ENCODE measurements at places on chromosomes 11 and 22.

GRCh38 chr22:35205961-35206360, 51.3 kb upstream of the HMGXB4 start:
- no peak for DNase-seq

DNA sequence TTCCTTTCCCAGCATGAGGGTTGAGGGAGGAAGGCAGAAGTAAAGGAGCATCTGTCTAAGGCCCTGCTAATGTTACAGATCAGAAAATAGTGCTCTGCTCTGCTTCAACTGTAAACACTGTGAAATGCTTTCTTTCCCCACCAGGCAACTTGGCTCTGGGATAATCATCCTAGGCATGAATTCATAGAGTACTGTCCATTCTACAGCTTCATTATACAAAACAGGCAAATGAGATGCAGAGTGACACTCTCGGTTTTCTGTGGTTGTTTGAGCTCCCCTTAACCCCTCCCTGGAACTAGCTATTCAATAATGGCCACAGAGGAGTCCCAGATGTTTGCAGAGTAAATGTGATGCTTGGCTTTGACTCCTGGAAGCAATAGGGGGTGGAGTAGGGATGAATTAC, 184.3 kb upstream of the CTSC start:
- DNase-seq: no peak

DNA sequence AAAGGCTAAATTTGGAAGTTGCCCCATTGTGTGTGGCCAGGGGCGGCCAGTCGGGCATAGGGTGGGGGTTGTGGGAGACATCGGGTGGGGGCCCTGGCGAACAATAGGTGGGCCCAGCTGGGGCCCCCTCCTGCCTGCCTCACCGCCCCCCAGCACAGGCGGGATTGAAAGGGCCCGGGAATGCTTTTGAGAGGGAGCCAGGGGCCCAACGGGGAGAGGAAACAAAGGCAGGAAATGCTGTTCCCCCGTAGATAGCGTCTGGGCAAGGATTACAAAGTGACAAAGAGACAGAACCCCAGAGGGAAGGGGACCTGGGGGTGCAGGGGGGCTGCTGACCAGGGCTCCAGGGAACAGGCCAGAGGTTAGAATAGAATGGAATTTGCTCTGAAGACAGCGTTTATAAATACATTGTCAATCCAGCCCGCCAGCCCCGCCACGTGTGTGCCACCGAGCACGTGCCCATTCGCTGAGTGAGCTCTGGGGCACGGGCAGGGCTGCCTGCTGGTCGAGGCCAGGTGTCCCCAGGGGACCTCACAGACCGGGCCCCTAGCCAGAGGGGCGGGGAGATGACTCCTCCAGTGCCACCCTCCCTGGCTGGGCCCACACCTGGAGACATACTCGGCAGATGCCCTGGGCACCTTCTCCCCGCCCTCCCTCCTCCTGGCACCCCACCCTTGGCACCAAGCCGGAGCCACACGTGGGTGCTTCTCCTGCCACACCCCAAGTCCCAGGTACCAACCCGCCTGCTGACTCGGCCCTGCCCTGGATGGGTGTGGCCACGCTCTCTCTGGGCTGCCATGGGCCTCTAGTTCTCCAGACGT, 9.7 kb downstream of the PDGFB start:
- DNase-seq: no peak

- DNase-seq: no peak
Observed at GRCh38 chr11:76835928-76836612, 24.6 kb upstream of the ACER3 start.

- DNase-seq: no peak
Observed at GRCh38 chr22:41250127-41250526, 9.4 kb upstream of the CHADL start.

- no peak for DNase-seq
Observed at GRCh38 chr22:41471568-41471967, 2.7 kb downstream of the ACO2 start.

DNA sequence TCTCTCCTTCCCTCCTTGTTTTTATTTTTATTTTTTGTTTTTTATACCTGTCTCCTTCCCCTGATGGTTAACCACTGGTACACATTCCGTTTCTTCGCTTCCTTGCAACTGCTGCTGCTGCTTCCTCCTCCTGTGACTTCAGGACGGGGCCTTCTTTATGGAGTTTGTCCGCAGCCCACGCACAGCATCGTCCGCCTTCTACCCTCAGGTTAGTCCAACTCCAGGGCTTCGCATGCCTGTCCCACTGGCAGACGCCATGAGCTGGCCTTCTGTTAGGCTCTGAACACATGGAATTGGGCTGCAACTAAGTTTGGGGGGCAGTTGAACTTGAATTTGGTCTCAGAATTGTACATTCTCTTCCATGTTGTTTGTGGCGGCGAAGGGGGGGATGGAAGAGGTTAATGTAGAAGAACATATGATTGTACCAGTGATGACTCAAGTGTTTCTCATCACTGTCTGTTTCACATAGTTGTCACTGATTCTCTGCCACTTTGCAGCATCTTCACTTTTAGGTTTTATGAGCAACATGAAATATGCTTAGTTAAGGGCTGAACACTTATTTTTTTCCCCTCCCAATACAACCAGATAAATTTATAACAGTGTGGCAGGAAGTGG, 83.0 kb upstream of the YWHAH start:
- DNase-seq: no peak

GRCh38 chr11:11845551-11845950, 3.8 kb downstream of the USP47 start:
- DNase-seq: no peak

DNA sequence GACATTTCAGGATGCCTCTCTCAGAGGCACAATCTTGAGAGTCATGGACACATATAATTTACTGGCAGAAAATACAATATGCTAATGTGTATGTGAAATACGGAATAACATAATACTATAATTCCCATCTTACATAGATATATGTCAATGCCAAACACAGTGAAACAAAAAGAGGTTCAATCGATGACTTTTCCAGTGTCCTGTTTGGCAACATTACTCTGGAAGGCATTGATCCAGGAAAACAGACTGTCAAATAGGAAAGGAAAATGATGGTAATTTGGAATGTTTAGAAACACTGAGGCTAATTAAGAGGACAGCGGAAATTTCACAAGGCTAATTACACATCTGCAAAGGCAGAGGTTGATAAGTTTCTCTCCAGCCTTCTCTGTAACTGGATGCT, 942.3 kb downstream of the LRRC4C start:
- no peak for DNase-seq

GRCh38 chr11:66014804-66015453, 3.1 kb downstream of the CST6 start:
- DNase-seq: no peak

- no peak for DNase-seq
Observed at GRCh38 chr11:78219493-78220217, 30.9 kb downstream of the USP35 start.

- DNase-seq: no peak
Observed at GRCh38 chr11:5891216-5891800, 1.7 kb upstream of the OR52E5 start.

GRCh38 chr11:134558916-134559601, 147.0 kb upstream of the B3GAT1 start:
- DNase-seq: no peak

- no peak for DNase-seq
Observed at GRCh38 chr11:35012467-35013191, 96.2 kb downstream of the PDHX start.

DNA sequence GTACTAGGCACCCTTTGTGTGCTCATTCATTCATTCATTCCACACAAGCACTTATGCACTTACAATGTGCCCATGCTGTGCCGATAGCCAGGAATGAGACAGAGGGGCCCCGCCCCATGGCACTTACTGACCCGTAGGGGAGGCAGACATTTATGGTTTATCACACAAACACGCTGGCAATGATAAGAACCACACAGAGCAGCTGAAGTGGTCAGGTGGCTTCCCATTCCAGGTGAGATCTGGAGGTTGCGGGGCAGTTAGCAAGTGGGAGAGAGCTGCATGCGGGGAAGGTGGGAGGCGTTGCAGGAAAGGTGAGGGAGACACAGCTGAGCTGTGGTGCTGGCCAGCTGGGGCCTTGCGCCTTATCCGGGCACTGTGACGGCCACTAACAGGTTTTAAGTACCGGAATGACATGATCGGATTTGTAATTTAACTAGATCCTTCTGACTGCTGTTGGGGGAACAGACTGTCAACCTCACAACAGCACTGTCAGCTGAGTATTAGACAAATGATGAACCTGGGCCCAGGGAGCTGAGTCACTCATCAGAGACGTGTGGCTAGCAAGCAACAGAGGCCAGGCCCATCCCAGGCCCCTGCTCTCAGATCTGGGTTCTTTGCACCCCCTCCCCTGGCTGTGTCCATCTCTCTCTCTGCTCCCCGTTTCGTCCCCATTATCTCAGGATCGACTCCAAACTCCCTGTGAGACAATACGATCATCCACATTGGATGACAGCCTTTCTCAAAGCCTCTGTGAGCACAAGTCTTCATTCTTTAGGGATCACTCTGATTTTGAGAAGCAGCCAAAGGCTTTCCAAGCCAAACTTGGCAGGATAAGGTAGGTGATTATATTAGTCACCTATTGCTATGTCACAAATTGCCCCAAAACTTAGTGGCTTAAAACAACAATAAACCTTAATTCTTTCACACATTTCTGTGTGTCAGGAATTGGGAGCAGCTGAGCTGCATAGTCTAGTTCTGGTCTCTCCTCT, 28.4 kb downstream of the RASD2 start:
- no peak for DNase-seq

GRCh38 chr22:44383652-44384562, 71.2 kb upstream of the SHISAL1 start:
- DNase-seq: no peak

GRCh38 chr11:134515081-134515960, 103.3 kb upstream of the B3GAT1 start:
- DNase-seq: no peak
